ENCODE measurements at places on chromosomes 13 and 19. TPM values are rescaled to one million over a fixed set of nuclear protein-coding genes. Genes with fewer than 3 reads are reported as not detected.

DNA sequence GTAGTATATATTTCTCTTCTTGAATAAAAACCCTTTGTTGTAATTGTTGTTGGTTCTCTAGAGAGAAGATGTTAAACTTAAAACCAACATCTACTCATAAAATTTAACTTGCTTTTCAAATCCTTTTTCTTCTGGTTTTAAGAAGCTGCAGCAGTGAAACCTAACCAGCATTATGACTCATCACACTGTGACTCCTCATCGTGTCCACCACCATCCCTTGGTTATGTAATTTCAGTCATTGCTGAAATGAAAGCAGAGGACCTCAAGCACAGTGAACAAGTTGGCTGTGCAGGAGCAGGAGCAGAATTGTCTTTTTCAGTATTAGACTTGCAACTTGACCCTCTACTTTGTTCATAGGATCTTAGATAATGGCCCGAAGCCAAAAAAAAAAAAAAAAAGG, 64.9 kb upstream of the HTR2A start:
- peak; percentile 43 for DNase-seq

DNA sequence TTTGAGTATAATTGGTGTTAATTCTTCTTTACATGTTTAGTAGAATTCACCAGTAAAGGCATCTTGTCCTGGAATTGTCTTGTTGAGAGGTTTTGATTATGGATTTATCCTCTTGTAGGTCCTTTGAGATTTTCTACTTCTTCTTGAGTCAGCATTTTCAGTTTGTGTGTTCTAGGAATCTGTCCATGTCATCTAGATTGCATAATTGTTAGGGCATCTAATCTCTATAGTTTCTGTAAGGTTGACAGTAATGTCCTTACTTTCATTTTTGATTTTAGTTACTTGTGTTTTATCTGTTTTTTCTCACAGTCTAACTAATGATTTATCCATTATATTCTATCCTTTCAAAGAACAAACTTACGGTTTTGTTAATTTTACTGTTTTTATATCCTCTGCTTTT, 492.0 kb downstream of the FGF9 start:
- DNase-seq = no peak

DNA sequence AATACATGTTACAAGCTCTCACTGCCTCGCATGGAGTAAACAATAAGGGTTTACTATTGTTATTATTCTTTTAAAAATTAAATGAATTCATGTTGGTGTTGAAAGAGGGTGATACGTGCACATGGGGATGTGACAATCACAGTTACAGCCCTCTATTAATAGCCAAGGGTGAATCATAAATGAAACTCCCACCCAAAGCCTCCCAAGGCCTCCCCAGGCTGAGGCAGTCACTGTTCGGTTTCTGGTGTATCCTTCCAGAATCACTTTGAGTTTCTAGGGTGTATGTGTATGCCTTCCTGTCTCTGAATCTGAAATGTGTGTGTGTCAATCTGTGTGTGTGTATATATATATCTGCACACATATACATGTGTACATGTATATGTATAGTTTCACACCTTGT, 73.4 kb downstream of the AKAP11 start:
- no peak for DNase-seq

DNA sequence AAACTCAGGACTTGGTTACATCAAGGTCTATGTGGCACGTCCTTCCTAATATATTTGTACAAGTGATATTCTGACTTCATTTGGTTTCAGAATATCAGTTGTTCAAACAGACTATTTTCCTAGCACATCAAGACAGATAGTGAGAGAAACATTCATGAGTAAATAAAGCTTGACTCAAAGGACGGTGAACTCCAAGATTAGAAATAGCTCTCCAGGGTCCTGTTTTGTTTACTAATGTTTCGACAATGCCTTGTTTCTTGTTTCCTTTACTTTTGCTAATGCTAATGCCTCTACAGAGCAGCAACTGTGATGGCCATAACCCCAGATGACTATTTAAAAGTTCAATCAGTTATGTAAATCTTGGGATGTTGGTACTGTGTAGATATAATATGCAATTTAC, 313.9 kb downstream of the KLF12 start:
- DNase-seq = no peak

DNA sequence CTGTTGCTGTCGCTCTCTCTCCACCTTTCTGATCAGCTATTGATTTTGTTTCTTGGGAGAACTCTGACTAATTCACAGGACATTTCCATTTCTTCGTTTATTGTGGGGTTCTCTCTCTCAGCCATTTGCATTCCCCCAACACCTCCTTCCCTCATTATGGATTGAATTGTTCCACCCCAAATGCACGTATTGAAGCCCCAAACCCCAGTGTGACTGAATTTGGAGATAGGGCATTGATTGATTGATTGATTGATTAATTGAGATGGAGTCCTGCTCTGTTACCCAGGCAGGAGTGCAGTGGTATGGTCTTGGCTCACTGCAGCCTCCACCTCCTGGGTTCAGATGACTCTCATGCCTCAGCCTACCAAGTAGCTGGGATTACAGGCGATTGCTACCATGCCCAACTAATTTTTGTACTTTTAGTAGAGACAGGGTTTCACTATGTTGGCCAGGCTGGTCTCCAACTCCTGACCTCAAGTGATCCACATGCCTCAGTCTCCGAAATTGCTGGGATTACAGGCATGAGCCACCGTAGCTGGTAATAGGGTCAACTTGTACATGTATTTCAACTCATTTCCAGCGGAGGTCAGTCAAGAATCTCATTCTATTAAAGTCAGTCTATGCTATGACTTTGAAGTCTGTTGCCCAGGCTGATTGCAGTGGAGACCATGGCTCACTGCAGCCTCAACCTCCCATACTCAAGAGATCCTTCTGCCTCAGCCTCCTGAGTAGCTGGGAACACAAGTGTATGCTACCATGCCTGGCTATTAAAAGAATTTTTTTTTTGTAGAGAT, 13.6 kb downstream of the NFILZ start:
- DNase-seq = no peak

KCNN4 gene
- 0.56 TPM for polyA plus RNA-seq

ZNF625 gene
- 1.9 TPM for polyA plus RNA-seq

POGLUT2 gene
- polyA plus RNA-seq = 9.1 TPM

MCEMP1 gene
- not detected for polyA plus RNA-seq

Data from foreskin keratinocyte (primary cell).